ENCODE measurements at places on chromosomes 5 and 9.

DNA sequence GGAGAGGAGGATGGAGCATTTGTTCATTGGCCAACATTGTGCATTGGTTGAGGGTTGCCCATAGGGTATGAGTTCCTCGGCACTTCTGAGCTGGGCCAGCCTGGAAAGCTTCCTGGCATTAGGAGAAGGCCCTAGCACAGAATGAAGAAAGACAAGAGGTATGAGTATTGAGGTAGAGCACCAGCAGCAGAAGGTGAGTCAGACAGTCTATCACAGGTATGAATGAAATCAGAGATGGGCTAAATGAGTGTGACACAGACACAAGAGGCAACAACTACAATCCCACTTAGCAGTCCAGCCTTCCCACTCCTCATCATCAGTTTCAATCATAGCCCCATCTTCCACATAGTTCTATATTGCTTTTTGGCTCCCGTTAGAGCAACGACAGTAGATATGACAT lies 25.4 kb upstream of the TGFBR1 start:
- no peak for DNase-seq

DNA sequence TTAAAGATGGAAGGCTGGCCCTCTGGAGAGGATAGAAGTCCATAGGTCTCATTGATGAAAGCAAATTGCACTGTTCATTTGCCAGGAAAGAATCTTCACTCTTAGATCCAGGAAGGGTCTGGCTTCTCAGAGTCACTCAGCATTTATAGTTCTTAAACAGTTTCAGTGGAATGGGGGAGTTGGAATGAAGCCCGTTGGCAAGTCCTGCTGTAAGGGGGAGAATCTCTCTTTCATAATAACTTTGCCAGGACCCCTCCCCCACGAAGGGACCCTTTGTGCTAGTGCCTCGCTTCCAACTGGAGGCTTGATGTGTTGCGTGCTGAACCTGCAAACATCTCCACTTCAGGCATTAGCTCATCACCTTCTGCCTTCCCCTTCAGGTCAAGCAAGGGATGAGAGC lies 57.1 kb downstream of the ENTREP1 start:
- DNase-seq = no peak

DNA sequence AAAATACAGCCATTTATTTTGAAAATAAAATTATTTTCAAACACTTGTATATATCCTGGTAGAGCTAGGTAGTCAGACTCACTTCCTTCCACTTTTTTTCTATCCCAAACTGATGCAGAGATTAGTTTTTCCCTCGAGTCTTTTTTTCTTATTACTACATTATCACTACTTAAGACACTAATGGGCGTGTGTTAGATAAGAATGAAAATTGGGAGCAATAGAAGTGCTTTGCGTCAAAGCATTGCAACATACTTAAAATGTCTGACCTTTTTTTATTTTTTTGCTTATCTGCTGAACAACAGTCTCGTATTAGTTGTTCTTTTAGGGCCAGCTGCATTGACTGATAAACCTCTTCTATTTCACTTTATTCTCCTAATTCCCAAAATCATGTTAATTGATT lies 1278.7 kb downstream of the CDH12 start:
- DNase-seq = no peak

GRCh38 chr5:131514316-131515283 lies 120.4 kb downstream of the RAPGEF6 start:
- no peak for DNase-seq

DNA sequence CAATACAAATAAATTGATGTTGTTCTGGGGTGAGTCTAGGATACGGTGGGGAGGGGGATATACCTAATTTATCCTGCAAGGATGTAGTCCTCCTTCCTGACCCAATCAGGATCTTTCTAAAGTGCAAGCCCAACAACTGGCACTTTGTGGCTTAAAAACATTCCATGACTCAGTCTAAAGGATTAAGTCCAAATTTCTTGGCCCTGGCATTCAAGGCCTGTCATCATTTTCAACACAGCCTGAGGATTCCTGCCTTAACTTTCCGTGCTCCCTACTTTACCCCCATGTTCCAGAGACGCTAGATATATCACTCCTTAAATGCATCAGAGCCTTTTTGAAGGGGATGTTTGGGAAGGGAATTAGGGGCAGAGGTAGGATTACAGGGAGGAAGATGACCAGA lies 1.0 kb downstream of the FAM221B start:
- no peak for DNase-seq

DNA sequence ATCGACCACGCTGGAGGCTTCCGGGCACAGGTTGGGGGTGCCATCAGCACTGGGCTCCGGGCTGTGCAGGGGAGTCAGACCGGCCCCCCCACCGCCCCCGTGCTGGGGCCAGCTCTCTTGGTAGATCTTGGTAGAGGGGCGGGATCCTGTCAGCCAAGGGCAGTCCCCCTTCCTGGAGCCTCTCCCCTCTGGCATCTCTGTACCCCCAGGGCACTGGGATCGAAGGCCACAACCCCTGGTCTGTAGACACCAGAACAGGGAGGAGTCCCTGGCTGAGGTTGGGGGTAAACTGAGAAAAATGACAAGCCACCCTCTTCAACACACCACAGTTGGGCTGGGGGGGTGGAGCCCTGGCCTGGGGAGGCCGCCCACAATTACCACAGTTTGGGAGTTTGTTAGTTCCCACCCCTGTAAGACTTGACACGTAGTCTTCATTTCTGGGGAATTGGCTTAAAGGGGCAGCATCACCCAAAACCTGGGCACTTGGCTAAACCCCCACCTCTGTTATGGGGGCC lies 882 bp downstream of the CERCAM start:
- no peak for DNase-seq

- DNase-seq = no peak
Measured at GRCh38 chr9:82106536-82106935, 118.0 kb downstream of the SPATA31D1 start.

GRCh38 chr5:76257897-76258296 lies 145.2 kb upstream of the IQGAP2 start:
- no peak for DNase-seq

- DNase-seq = no peak
Measured at GRCh38 chr5:79423296-79423695, 90.6 kb downstream of the HOMER1 start.
